ENCODE measurements at places on chromosomes 5 and 9.

- peak; percentile 98 for DNase-seq
These were observed at the start of gene ATP6V0E1 for GRCh38 chr5:172983542-172984243. Gene ATP6V0E1, plus strand, starts transcription at chr5:172983771. Its CDS starts 90 bp downstream, at chr5:172983861.

DNA sequence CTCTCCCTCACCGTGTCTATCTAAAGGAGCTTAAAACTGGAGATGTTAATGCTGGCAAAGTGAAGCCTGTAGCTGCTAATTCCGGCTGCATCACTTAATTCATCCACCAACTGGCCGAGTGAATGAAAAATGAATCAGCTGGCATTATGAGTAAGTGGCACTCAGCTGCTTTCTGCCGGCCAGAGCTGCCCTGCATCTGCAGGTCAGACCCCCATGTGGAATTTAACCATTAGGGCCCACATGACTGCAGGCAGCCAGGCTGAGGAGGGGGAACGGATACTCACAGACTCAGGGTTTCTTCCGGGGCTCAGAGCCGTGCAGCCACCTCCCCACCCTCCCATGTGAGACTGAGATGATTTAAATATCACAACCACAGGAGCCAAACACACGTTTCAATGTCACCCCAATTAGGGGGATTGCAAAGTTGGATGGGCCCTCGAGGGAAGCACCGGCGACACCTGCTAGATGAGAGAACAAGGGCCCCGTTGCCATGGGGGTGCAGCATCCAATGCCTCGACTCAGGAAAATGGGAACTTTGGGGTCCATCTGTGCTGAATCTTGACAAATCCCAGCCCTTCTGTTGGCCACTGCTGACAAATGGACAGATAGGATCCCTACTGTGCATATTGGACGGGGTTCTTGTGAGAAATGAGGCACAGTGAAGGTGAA lies 115.6 kb upstream of the ALDH1B1 start:
- DNase-seq: no peak

- DNase-seq: peak; percentile 53
These were observed 3.0 kb downstream of the NFIL3 start for GRCh38 chr9:91420501-91421127.

DNA sequence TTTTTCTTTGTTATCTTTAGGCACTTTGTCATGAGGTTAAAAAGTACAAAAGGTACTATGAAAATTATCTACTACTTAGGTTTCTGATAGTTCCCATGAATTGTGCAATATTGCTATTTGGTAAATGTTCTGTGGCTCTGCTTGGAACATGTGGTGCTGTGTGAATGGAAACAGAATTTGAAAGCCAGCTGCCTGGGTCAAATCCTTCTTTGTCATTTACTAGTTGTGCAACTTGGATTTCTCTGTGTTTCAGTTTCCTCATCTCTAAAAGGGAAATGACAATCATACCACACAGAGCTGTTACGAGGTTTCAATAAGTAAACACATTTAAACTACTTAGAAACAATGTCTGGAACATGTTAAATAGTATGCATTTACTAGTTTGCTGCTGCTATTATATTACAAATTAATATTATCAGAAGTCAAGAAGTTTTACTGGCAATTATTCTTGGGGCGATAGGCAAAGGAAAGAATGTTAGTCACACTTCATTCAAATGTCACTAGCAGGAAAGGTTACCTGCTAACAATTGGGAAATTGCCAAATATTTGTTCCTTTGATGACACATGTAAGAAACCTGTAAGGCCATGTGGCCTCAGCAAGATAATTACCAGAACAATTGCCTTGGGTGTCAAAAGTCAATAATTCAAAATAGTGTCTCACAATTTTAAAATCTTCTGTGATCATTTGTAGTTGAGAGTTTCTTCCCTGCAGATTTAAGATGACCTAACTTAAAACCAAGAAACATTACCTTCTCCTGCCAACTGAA lies 184.8 kb downstream of the KIAA0825 start:
- peak; percentile 95 for DNase-seq

DNA sequence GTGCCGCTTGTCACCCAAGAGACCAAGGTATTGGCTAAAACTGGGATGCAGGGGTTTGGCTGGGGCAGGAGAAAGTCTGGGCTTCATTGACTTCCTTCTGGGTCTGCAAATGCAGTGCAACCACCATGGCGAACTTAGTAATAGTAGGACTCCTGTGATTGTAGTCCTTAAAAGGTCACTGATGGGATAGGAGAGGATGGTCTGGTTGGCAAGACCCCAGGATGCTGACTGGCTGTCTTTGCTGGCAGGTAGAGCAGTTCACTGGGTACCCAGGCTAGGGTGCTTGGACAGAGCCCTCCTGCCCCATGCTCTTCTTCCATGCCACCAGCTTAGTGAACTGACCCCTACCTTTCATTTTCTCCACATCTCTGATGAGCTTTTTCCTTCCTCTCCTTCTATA lies 37.2 kb downstream of the ANGPTL2 start:
- DNase-seq: no peak

DNA sequence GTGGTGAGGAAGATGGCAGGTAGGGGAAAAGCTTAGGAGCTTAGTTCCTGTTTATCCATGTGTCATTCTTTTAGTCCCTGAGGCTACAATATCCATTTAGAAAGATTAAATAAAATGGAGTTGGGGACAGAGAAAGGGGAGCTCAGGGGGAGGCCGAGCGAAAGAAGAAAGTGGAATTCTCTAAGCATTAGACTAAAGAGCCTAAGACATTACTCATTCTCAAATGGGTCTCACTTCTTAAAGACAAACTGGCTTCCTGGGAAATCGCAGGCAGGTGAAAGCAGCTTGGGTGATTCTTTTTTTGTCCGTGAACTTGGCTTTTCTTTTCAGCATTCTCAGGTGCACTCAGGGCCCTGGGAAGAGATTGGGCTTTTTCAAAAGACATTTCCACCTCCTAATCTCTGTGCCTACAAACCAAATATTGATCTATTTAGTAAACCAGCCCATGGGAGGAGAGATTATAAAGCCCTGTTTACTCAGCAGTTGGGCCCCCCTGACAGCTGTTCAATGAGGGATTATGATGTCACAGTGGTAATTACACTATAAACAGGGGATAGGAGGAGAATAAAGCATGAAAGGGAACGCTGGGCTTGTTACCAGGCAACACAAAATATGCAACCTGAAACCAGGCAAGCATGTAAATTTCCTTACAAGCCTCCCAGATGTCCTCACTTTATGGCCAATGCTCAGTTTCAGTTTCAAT lies 584.0 kb downstream of the ACTL7B start:
- DNase-seq: peak; percentile 94

- DNase-seq: peak; percentile 1
These were observed 799.9 kb upstream of the TYRP1 start for GRCh38 chr9:11893331-11893730.

DNA sequence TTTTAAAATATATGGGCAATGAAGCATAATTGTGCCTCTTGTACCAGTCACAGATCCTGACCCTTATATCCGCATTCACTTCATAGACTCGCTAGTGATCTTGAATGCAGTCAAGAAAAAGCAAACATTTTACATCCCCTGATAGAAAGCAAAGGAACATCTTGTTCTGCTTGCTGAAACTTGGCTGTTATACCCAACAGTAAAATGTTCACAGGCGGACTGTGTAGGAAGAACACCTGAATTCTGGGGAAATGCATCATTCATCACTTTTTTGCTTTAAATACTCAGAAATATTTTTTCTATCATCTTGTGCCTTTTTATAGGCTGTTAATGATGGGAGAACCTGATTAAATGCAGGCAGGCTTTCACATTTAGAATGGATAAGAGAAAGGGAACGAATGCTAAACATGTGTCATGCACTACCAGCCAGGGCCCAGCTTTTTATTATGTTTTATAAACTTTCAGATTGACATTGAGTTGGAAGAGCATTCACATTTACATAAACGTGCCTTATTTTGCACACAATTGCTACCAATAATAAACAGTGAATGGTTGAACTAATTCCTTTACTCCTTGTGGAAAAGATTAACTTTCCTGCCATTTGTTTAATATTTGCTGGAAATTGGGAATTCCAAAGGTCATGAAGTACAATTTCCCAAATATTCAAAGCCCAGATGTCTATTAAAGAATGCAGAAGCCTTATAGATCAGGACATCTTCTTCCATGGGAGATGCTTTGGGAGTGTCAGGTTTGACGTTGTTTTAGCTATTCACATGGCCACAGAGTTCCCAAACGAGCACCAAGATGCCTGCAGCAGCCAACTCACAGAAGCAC lies 756.2 kb downstream of the TLE1 start:
- no peak for DNase-seq

GRCh38 chr5:94240134-94240533 lies 378.3 kb downstream of the KIAA0825 start:
- DNase-seq: no peak

DNA sequence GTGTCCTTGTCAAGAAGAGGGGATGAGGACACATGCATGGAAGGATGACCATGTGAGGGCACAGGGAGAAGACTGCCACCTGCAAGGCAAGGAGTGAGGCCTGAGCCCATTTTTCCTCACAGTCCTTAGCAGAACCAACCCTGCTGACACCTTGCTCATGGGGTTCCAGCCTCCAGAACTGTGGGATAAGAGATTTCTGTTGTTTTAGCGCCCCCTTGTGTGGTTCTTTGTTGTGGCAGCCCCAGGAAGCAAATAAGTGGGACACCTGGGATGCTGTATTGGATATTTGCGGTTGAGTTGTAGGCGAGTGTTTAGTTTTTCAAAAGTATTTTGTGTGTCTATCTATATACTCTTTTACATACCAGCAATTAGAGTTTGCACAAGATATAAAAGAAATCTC lies 206.4 kb downstream of the NXNL2 start:
- DNase-seq: peak; percentile 35

DNA sequence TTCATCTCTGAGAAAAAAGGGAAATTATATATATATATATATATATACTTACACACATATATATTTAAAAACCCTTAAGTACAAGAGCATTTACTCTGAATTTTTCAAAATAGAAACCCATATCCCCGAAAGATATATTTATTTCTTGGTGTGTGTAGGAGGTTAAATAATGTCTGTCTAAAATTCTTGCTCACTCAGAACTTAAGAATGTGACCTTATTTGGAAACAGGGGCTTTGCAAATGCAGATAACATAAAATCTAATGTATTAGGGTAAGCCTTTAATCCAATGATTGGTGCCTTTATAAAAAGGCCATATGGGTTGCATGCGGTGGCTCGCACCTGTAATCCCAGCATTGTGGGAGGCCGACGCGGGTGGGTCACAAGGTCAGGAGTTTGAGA lies 517.3 kb upstream of the TLE4 start:
- DNase-seq: no peak

- DNase-seq: no peak
These were observed at the start of gene OR1J4 for GRCh38 chr9:122518841-122519240. Gene OR1J4, plus strand, starts transcription at chr9:122519141. Its CDS starts 0 bp downstream, at chr9:122519141.

GRCh38 chr5:54900984-54901725 lies 84.2 kb downstream of the ESM1 start:
- peak; percentile 77 for DNase-seq

- no peak for DNase-seq
These were observed 47.7 kb downstream of the CAMK4 start for GRCh38 chr5:111271885-111272284.

DNA sequence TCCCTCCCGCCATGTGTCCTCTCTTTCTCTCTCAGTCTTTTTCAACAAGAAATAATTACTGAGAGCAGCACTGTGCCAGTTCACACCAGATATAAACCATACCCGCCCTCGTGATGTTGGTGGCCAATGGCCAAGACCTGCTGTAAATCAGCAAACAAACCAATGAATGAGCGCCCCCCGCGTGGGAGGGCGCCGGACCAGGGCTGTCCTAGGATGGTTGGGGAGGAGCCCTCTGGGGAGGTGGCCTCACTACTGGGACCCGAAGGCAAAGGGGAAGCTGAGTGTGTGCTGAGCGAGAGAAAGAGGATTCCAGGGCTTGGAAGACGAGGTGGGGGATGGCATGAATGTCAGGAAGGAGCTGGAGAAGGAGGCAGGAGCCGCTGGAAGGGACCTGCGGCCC lies 51.2 kb upstream of the BARHL1 start:
- DNase-seq: no peak

DNA sequence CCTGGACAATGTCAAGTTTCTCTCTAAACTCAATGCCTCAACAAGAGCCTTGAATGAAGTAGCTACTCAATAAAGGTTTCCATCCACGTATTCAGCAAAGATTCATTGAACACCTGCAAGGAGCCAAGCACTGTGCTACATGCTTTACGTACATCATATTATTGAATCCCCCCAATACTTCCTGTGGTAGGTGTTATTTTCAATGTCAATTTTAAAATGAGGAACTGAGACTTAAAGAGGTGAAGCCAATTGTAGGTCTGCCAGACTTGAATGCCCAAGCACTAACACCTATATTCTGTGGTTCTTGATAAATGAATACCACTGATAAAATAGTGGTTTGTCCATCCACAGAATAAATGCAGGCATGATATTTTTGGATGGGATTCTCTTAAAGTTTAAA lies 162.3 kb downstream of the DRD1 start:
- no peak for DNase-seq

DNA sequence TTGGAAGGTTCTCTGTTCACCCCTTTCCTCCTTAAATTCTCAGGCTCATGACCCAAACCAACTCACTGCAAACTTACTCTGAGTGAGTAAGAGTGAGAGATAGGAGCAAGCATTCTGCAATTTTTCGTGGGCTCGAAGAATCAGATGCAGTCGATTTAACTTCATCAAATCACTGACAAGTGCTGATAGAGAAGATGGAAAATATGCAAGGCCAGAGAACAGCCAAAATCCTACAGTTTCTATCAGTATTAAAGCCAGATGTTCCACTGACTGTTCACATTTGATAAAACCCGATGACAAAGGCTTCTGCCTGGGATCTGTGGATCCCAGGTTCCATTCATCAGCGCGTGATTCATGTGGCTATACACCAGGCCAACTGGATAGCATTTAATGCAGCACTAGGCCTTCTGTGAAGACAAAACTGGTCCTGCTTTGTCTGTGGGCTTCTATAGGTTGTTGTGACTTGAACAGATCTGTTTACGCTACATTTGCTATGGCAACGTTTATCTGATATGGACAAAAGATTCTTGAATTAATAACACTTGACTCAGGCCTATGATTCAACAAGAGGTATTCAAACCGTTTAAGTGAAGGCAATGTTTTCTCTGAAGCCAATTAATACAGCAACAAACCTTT lies 251.2 kb downstream of the NFIB start:
- DNase-seq: peak; percentile 60

GRCh38 chr5:121182788-121183490 lies 668.7 kb upstream of the FTMT start:
- no peak for DNase-seq

Measured in adipocyte (in vitro differentiated cells).